ENCODE measurements at places on chromosomes 16 and 17.

- peak; percentile 56 for DNase-seq
Observed at GRCh38 chr16:88383401-88384221, 852 bp downstream of the ZNF469 start.

DNA sequence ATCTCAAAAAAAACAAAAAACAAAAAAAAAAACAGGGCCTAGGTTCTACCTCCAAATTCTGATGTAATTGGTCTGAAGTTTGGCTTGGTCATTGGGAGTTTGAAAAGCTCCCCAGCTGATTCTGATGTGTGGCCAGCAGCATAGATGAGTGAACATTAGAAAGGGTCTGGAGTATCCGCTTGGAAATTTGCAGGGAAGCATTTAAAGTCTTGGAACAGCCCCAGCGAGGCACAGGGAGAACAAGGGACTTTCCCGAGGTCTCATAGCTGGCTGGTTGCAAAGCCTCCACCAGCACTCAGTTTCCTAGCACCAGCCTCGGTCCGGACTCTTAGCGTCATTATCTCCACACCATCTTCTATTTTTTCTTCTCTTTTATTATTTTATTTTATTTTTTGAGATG lies 70.8 kb downstream of the RAB11FIP4 start:
- no peak for DNase-seq

DNA sequence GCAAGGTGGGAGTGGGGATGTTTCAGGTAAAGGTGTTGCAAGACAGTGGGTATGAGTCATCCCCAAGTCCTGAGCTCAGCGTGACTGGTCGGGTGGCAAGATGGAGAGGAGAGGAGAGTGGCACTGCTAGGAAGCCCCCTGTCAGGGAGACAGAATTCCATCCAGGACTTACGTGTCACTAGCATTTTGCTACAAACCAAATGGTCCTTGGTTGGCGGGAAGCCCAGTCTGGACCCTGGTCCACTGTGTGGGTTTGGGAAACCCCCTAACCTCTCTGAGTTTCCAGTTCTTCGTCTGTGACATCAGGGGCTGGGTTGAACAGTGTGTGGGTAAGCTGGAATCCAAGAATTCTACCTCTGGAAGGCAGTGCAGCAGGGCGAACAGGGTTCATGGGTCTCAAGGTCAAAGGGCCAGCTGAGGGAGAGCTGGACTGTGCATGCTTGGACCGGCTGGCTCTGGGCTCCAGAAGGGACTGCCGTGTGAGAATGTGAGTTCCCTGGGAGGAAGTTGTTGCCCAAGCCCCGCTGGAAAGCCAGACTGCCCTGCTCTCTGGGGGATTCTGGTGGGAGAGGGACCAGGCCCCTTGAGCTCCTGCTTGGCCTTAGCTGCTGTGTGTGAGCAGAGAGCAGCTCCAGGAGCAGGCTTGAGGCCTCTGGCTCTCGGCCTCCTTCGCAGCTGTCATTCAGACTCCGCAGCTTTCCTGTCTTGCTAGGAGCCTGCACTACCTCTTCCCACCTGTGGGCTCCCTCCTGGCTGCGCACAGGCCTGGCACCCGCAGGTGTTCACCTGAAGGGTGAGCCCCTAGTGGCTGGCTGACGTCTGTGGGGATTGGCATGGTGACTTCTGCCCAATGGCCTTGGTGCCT lies 84.6 kb downstream of the NT5M start:
- DNase-seq = peak; percentile 40

DNA sequence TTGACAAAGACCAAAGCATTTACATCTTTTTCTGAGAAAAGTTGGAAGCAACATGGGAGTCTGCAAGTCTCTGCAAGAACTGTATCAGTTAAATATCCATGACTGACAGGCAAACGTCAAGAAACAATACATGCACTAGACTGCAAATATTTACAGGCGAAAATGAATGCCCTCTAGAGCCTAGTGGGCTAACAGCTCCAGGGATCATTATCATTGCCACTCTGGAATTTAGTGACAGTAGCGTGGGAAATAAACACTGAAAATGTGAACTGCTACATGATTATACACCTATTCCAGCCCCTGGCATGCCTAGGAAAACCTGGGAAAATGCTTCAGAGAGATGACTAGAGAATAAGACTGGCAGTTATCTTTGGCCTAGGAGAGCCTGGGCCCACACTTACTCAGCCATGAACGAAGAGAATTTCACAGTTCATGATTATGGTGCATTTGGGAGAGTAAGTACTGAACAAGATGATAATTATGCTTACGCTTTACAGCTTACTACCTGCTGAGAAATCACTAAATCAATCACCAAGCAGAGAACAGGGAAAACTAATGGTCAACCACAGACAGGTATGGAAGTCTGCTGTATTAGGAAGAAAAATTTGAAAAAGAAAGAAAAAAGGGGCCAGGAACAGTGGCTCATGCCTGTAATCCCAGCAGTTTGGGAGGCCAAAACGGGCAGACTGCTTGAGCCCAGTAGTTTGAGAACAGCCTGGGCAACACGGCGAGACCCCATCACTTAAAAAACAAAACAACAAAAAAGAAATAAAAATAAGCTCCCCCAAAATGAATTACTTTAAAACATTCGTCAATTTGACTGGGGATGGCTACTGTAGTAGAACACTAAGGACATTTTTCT lies 66.6 kb upstream of the CLEC18B start:
- DNase-seq = no peak

DNA sequence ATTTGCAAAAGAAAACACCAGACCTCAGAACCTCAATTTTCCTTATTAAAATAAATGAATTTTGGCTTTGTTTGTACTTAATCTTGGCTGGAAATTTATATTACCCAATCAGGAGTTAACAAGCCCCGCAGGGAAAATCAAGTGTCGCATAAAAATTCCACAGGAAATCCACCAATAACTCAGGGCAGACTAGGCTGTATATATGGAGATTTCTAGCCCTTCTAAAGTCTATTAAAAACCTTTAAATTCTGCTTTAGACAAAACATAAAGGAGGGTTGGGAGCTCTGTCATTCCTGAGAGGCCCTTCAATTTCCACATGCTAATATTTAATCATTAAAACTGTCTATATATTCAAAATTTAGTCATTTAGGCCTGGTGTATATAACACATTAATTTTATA lies 434.7 kb downstream of the CDH11 start:
- DNase-seq = no peak

DNA sequence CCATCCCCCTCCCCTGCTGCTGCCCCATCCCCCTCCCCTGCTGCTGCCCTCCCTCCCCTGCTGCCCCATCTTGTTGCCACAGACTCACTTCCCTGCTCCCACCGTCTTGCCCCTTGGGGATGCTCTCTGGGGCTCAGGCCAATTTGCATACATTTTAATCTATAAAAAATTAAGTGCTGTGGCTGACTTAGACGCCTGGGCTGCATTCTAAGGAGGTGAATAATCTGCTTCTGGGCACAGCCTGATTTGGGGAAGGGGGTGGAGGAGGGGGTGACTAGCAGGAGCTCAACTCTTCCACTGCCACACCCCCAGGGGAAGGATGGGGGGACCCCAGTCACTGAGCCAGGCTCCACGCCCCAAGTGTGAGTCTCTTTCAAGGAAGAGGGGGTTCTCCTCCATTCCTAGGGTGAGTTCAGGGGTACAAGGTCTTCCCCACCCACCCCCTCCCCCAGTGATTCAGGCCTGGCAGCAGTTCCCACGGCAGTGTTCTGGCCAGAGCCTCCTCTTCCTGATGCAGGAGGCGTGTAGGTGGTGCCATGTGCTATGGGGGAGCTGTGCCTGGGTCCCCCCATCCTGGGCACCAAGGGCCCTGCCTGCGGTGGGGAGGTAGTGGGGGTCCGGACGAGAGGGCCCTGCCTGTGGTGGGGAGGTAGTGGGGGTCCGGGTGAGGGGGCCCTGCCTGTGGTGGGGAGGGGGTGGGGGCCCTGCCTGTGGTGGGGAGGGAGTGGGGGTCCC lies 5.0 kb downstream of the DPH1 start:
- peak; percentile 64 for DNase-seq

DNA sequence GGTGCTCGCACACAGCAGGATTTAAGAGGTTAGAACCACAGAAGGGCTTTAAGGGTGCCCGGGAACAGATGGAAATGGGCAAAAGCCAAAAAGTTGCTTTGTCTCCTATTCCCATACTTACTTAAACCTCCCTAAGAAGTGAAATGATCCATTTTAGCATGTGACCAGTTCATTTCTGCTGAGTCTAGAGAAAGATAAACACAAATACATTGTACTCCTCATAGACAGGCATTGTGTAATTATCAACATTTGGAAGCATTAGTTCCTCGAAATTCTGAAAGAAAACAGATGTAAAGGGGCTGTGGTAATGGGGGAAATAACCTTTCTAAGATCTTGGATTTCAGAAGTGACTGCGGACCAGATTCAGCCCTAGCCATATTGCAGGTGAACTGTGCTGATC lies 178.3 kb downstream of the CYB561 start:
- no peak for DNase-seq

- no peak for DNase-seq
Observed at GRCh38 chr17:67113486-67113885, 69.1 kb downstream of the CACNG1 start.

GRCh38 chr16:6961704-6962103 lies 370.9 kb upstream of the RBFOX1 start:
- no peak for DNase-seq

GRCh38 chr17:74748279-74748528 lies 224 bp upstream of the NHERF1 start:
- DNase-seq = no peak

DNA sequence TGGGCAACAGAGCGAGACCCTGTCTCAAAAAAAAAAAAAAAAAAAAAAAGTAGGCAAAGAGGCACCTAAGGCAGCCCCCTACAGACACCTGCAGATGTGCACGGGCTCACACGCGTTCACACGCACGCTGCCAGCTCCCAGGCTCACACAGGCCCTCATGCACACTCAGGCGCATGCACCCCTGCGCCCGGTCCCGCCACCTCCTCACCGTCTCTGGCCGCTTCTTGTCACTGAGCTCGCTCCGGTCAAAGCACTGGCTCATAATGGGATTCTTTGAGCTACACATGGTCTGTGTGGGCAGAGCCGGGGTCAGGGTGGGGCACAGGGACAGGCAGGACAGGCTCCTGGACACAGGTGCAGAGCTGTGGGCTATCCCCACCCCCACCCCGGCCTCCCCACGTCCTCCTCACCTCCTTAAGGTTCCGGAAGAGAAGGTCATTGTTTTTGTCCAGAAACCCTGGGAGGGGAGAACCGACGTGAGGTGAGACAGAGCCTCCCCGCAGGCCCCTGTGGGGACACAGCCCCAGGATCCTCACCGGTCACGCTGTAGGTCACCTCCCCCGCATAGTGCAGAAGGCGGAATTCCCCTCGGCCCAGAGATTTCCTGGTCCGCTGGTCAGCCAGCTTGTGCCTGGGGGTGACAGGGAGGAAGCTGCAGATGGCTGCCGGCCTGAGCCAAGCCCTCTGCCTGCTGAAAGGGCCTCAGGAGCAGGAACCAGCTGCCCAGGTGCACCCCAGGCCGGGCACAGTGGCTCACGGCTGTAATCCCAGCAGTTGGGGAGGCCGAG lies 17.9 kb downstream of the MYO1C start:
- DNase-seq = peak; percentile 54

- DNase-seq = no peak
Observed at GRCh38 chr17:67216578-67217320, 28.2 kb downstream of the HELZ start.

DNA sequence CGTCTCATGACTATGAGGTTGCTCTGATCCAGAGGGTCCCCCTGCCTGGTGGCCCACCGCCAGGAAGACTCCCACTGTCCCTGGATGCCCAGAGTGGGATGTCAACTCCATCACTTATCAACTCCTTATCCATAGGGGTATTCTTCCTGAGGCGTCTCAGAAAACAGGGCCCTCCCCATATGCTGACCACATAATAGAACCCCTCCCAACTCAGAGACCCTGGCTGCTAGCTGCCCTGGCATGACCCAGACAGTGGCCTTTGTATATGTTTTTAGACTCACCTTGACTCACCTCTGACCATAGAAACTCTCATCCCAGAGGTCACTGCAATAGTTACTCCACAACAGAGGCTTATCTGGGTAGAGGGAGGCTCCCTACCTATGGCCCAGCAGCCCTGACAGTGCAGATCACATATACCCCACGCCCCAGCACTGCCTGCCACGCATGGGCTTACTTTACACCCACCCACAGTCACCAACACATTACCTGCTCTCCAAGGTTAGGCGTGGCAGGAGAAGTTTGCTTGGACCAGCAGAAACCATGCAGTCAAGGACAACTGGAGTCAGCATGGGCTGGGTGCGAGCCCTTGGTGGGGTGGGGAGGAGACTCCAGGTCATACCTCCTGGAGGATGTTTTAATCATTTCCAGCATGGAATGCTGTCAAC lies 2.3 kb upstream of the G6PC1 start:
- no peak for DNase-seq

DNA sequence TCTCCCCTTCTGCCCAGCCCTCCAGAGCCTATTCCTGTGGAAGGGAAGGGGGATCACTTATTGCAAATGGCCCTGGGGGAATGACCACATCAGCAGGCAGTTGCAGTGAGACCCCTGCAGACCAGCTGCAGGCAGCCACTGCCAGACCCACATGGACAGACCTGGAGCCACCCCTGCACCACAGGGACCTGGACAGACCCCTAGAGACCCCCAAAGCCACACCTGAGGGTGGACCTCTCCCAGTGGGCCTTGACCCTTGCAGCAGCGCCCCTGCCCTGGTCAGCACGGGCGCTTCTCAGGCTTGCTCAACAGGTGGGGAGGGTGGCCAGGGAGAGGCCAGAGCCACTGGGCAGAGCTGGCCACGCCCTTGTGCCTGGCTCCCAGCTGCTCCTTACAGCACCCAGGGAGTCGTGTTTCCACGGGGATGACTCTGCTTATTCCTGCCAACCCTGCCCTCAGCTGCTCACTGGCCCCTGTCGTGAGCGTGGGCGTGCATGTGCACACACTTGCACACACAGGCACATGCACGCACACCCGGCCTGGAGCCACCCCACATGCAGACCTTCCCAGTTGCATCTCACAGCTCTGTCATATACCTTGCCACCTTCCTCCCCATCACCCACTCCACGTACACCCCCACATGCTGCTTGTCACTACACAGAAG lies 1.3 kb upstream of the SCN4A start:
- DNase-seq = no peak

GRCh38 chr16:539901-540530 lies 12.5 kb downstream of the CAPN15 start:
- no peak for DNase-seq

- no peak for DNase-seq
Observed at GRCh38 chr17:77304746-77305473, 164.1 kb downstream of the SEC14L1 start.

DNA sequence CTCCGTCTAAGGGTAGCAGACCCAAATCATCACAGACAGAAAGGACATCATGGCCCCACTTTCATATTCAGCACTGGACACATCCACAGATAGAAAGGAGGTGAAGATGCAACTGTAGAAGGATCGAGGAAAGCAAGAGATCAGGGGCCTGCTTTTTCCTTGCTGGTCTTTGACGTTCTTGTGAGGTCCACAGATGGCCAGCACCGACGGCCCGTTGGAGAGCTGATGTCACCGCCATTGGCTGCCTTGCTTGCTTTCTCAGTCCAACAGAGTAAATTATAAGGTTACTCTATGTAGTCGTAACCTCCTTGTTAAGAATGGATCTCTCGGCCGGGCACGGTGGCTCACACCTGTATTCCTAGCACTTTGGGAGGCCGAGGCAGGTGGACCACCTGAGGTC lies 5.1 kb upstream of the RBFOX3 start:
- DNase-seq = peak; percentile 6

GRCh38 chr16:23595246-23595950 lies 718 bp downstream of the NDUFAB1 start:
- no peak for DNase-seq

- DNase-seq = no peak
Observed at GRCh38 chr17:40651939-40652338, 4.3 kb upstream of the SMARCE1 start.

GRCh38 chr17:48490451-48490892 lies 40.3 kb downstream of the HOXB1 start:
- no peak for DNase-seq
